RPMI7951 (cell line): ENCODE measurements at places on chromosomes 6 and 20.

GRCh38 chr6:110810896-110811586, 4.2 kb downstream of the CDK19 start:
- no peak for DNase-seq

DNA sequence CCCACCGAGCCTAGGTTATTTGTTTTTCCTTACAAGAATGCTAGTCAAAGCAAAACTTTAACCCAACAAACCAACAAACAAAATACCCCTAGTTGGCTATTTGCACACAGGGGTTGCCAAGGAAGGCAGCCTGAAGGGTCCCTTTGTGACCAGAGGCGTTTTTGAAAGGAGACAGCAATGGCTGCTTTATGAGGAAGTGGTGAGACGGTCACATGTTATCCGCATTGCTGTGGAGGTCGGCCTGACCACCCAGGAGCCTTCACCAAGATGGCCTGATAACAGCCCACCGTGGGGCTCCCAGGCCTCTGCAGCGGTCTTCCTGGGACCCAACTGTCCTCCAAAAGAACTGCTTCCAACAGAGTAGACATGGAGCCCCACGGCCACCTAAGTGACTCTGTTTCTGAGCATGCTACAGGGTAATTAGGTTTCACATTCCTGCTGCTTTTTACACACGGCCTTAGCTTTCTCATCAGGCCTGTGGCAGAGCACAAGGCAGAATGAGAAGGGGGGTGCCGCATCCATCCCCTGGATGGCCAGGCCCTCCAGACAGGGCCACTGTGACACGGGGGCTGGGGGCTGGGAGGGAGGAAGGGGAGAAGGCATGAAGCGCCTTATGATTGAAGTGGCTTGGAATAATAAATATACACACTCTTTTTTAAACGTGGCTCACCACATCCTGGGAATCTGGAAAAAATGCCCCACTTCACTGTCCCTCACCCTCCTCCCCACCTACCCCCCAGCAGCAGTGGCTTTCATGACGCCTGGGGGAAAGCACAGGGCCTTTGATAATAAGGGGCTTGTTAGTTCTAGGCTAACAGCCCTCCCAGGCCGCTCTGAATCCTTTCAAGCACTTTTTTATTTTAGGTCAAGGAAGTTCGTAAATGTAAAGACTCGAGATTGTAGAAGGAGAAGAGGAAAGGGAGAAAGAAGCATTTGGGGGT, 86.0 kb downstream of the CLIC5 start:
- DNase-seq: peak; percentile 35

DNA sequence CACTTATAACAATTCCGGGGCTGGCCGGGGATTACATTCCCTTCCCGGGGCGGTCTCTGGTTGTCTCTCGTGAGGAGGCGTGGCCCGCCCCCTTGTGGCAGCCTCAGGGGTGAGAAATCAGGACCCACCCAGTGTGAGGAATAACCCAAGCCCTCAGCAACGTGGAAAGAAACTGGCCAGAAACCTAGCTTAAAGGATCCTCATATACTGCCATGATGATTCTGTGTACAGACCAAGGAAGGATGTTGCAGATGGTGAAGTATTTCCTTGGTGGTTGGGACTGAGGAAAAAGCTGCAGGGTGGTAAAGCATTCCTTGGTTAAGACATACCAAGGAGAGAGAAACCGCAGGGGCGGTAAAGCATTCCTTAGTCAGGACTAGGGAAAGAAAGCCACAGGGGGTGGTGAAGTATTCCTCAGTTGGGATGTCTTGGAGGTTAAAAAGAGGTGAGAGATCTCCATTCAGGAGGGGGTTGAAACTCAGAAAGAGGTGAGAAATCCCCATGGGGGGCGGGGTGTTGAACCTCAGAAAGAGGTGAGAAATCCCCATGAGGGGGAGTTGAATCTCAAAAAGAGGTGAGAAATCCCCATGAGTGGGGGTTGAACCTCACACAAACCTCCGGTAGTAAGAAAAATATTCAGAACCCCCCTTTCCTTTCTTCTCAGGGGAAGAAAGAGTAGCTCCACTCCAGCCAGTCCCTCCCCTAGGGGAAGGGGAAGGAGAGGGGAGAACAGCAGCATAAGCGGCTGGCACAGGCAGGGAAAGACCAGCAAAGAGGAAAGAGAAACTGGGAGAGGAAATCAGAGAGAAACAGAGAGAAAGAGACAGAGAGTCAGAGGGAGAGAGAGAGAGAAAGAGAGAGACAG, 238.1 kb downstream of the RNGTT start:
- DNase-seq: peak; percentile 66

- peak; percentile 60 for DNase-seq
Measured at GRCh38 chr6:70668499-70668812, 773 bp downstream of the SMAP1 start.

DNA sequence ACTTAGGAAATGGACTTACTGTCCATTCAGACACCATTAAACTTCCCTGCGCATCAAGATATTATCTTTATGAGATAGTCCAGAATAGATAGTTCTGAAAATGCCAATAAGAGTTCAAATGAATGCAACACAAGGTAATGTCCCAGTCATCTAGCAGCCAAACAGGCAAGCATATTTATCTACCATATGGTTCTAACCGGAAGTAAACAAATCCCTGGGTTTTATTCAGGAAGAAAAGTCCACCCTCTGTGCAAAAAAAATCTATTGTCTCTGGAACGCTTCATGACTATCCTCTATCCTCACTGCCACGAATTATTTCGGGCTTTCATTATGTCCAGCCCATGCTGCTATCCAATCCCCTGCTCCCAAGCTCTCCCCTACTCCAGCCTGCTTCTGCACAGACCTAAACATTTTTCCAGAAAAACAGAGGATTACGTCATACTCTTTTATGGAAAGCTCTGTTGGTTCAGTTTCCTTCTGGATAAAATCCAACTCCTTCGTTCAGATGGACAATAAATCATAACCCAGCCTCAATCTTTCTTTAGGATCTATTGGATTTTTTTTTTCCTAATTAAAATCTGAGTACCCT, 11.4 kb downstream of the PPIL6 start:
- DNase-seq: peak; percentile 30

- DNase-seq: no peak
Measured at GRCh38 chr20:23492292-23492691, 1.4 kb downstream of the CST8 start.

- DNase-seq: no peak
Measured at GRCh38 chr6:152053332-152053731, 245.8 kb downstream of the ESR1 start.

DNA sequence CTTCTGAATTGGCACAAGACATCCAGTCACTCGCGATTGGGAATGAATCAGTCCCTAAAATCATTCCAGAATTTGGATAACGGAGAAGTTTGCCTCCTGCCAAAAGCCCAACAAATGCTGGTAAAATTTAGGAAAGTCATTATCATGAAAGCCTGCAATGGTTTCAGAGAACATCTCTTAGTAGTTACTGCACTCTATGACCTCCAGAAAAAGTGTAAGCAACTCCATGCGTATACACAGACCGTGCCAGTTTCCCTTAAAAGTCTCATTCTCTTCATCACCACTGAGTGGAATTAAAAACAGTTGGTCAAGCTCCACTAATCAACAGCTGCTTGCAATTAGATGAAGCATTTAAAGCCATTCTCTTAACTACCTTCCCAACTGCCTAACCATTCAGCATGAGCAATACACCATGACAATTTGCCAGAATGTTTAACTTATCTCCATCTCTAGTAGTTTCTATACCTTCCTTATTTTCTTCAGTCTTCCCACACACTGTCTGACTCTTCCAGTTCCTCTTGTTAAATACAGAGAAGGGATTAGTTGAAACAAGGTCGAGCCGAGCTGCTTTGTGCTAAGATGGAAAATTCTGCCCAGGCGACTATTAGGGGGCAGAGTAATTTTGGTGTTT, 183.6 kb upstream of the PRDM1 start:
- DNase-seq: peak; percentile 81

GRCh38 chr20:634148-634925, 18.7 kb downstream of the SRXN1 start:
- DNase-seq: no peak

- peak; percentile 34 for DNase-seq
Measured at GRCh38 chr6:26366504-26366903, 1.5 kb downstream of the BTN3A2 start.

GRCh38 chr6:160131636-160132296, 10.2 kb downstream of the SLC22A1 start:
- no peak for DNase-seq

DNA sequence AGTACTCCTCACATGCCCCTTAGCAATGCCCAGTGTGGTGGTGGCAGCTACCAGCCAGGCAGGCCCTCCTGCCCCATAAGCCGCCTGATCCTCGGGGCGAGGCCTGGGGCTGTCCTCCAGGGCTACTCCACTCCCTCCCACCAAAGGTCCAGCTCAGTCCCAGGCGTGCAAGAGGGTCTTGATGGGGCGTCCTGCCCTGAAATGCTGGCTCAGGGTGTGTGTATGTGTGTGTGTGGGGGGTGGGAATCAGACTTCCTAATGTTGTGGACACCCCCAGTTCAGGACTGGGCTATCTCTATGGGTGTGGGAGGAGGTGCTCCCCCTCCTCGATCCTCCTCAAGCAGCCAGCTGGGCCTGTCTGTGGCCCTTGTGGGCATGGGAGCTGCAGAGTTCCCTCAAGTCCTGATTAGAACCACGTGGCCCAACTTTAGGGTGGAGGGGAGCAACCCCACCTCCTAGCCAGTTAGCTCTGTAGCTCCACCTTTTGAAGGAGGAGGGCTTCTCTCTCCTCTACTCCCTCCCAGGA, 7.5 kb downstream of the HSPA12B start:
- no peak for DNase-seq

GRCh38 chr6:2866171-2866846, 24.6 kb upstream of the SERPINB1 start:
- no peak for DNase-seq

DNA sequence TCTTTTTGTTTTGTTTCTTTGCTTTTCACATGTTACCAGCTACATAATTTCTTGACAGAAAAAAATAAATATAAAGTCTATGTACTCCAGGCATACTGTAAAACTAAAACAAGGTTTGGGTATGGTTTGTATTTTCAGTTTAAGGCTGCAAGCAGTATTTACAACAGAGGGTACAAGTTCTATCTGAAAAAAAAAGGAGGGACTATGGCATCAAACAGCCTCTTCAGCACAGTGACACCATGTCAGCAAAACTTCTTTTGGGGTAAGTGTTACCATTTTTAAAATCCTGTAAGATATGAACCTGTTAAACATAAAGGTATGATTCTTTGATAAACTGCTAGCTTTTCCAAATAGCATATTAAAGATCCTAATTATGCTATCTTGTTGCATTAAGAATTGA, 393 bp downstream of the RUNX2 start:
- DNase-seq: no peak

- peak; percentile 78 for DNase-seq
Measured at GRCh38 chr6:7468382-7469081, 72.9 kb upstream of the DSP start.

DNA sequence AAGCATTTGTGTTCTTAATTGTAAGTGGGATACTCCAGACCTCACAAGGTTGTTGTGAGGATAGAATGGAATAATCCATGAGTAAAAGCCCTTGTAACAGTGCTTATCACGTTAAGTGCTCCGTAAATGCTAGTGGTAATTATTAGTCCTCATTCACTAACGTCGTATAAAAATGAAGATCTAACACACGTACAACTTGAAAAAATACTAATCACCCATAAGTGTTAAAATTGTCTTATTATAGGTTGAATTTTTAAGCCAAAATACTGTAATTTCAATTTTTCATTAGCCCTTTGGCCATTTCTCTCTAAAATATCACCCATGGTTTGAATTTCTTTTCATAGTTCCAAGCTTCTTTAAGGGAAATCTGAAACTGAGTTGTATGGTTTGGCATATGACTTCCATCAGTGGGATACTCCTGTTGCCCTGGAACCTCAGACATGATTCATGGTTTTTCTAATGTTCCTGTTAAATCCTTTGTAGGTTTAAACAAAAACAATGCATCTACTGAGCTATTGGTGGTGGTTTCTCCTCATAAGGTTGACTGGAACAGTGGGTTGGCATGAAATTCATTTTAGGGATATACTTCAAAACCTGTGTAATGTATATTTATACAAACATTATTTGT, 19.1 kb downstream of the XRN2 start:
- peak; percentile 11 for DNase-seq

DNA sequence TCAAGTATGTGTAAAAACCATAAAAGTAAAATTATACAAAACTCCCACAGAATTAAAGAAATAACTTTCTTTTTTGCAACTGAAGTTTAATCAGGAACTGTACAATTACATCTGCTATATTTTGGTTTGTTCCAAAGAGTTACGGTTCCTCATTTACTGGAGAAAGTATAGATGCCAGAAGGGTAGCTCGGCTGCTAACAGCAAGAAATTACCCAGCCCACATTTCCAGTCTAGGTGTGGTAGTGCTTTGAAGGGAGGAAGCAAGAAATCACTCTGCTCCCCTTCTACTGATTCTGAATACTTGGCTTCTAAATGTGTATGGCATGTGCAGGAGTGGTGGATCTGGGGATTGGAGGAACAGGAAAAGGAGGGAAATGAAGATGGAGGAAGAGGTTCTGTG, 441.3 kb downstream of the CDC5L start:
- no peak for DNase-seq

DNA sequence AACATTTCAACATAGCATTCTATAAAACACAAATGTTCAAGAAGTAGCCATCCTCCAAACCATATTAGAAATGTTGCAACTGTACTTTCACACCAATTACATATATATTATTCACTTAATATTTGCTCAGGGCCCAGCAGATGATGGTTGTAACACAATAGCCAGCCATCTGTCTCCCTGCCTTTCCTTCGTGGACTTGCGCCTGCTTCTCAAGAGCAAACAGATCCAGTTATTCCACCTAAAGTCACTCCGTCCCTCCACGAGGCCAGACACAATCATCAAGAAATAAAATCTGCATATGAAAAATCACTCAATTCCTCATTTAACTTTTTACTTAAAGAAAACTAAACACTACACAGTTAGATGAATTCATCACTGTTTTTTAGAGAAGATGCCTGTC, 160.4 kb downstream of the RALGAPA2 start:
- DNase-seq: no peak

DNA sequence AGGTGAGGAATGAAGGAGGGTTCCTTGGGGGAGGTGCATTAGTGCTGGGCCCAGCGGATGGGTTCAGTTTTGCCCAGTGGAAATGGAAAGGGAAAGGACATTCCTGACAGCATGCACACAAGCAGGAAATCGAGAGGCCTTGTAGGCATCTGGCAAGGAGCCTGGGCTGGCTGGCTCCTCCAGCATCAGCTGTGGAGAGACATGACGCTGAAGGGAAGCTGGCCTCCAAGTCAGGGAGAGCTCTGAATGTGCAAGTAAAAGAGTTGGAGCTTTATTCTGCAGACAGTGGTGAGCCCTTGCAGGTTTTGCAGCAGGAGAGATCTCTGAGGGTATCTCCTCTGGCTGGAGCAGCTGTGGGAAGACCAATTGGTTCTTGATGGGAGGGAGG, 154.3 kb downstream of the MRPL14 start:
- peak; percentile 97 for DNase-seq

DNA sequence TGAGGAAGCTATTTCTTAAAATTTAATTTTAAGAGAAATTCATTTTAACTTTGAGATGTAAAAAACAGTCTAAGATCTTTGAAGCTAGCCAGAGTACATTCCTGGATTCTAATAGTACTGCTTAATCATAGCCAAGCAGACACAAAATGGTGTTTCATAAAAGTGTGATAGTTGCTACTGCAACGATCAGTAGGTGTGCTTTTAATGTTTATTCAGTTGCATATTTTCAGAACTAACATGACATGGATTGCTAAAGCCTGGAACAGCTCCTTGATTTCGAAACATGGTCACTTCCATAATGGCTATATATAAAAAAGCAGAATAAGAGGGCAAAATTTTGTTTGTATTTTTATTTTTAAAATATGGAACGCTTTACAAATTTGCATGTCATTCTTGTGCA, 35.5 kb downstream of the SESN1 start:
- DNase-seq: no peak

- no peak for DNase-seq
Measured at GRCh38 chr6:117906958-117907600, at the start of gene SLC35F1. TSS of gene SLC35F1 (plus strand) at chr6:117907264.
